NCI-H510A (cell line): ENCODE measurements at places on chromosomes 4 and X.

DNA sequence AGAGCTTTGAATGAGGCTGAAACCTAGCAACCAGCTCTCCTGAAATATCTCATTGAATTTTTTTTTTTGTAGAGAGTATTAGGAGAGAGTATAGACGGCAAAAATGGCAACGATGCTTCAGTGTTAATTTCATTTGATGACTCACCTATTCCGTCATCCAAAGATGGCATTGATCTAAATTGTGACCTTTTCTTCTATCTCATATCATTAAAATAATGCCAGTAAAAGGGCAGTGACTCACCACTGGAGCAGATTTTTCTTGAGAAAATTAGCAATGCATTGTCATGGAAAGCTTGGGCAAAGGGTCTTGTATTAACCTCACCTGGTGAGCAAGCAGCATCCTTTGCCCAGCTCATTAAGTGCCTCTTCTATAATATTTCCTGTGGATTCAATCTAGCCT lies 19.6 kb downstream of the VMA21 start:
- DNase-seq, result no peak

GRCh38 chr4:69970071-69970470 lies 4.5 kb upstream of the CSN2 start:
- DNase-seq, result no peak

DNA sequence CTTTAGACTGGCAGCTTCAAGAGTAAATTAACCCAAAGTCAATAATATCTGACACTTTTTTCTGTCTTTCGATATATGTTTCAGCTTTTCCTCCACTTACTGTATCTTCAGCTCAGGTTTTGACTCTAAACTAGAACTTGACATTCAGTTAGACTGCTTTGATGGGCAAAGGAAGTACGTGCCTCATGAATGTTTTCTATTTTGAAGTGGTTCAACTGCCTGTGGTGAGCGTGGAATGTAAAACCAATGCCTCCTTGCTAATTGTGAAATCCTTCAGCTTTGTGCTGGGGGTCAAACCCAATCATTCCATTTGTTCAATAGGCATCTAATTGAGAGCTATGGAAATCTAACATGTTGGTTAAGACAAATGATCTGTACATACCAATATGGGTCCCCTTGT lies 857.0 kb upstream of the HTR2C start:
- DNase-seq, result no peak

GRCh38 chrX:133859860-133860259 lies 125.5 kb downstream of the GPC3 start:
- DNase-seq, result peak; percentile 21

DNA sequence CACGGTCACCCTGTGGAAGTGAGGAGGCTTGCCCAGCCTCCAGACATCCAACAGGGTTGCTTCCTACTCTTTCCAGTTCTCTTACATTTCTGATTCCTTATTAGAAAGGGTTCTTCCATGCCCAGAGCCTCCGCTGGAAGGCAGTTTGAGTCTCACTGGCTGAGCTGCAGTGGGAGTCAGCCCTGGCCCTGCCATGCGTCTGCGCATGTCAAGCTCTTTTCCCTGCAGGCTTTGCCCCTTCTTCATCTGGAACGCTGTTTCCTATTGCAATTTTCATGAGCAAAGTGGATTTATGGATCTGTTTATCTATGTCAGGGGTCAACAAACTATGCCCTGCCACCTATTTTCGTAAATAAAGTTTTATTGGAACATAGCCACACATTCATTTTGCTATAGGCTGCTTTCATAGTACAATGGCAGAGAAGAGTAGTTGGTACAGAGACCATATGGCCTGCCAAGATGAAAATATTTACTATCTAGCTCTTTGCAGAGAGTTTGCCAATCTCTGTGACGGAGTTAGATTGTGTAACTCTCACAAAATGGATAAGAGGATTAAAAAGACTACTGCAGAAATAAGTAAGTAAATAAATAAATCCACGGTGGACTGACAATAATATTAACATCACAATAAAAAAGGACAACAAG lies 3.9 kb upstream of the CHRNA9 start:
- DNase-seq, result no peak

GRCh38 chrX:74421740-74422352 lies 553 bp downstream of the SLC16A2 start:
- DNase-seq, result no peak

GRCh38 chr4:39730072-39730471 lies 32.1 kb downstream of the UBE2K start:
- DNase-seq, result no peak

DNA sequence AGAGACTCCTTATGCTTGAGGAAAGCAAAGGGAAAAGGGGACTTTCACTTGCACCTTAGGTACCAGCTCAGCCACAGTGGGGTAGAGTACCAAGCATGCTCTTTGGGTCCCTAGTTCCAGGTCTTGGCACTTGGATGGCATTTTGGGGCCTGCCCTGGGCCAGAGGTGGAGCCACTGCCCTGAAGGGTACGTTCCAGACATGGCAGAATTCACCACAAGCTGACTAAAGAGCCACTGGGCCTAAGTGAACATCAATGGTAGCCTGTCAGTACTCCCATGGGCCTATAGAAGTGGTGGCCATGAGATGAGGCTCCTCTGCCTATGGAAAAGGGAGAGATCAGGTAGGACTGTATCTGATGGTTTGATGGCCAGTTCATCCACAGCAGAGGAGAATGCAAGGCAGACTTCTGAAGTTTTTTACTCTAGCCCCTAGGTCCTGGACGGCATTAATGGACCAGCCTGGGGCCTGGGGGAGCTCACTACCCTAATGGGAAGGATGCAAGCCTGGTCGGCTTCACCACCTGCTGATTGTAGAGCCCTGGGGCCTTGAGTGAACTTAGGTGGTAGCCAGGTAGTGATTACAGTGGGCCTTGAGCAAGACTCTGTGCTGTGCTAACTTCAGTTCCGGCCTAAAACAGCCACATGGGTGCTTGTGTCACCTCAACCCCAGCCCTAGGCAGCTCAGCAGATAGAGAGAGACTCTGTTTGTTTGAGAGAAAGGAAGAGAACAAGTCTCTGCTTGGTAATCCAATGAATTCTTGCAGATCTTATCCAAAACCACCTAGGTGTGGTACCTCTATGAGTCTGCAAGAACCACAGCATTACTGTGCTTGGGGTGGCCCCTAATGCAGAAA lies 19.8 kb upstream of the HSFX4 start:
- no peak for DNase-seq

DNA sequence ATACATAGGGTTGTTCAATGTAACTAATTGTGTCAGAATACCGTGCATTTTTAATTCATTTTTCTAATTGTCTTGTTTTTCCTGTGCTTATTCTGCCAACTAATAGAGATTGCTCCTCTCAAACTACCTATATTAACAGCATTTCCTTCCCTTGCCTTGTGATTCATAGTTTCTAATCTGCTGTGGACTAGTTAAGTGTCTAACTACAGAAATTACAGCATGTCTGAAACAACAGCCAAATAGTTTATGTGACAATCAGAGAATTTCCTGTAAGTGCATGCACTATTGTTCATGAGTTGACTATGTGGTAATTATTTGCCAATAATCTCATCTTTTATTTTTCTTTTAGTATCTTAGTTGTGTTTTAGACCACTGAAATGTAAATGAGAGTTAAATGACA lies 4.1 kb upstream of the SEC24B start:
- DNase-seq, result no peak

DNA sequence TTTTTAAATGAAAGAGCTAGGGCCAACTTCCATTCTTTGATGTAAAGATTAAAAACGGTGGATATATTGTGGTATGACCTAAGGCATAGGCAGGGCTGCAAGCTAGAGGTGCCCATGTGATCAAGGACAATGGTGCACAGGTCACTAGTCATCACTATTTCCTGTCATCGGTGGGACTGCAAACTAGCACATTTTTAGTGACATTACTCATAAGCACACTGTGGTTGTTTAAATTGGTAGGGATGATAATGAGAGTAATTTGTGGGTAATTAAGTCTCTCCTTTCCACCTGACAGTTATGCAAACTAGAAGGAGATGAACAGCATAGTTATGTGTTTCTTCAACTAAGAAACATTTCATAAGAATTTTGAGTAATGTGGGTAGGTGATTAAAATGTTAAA lies 85.4 kb downstream of the GPRIN3 start:
- no peak for DNase-seq

GRCh38 chrX:71111141-71111843 lies at the start of gene IL2RG:
Gene IL2RG, minus strand, starts transcription at chrX:71111577. Its CDS starts 38 bp downstream, at chrX:71111539.
- DNase-seq, result no peak

- DNase-seq, result no peak
These were observed 23.9 kb downstream of the STIM2 start for GRCh38 chr4:26884486-26884988.

DNA sequence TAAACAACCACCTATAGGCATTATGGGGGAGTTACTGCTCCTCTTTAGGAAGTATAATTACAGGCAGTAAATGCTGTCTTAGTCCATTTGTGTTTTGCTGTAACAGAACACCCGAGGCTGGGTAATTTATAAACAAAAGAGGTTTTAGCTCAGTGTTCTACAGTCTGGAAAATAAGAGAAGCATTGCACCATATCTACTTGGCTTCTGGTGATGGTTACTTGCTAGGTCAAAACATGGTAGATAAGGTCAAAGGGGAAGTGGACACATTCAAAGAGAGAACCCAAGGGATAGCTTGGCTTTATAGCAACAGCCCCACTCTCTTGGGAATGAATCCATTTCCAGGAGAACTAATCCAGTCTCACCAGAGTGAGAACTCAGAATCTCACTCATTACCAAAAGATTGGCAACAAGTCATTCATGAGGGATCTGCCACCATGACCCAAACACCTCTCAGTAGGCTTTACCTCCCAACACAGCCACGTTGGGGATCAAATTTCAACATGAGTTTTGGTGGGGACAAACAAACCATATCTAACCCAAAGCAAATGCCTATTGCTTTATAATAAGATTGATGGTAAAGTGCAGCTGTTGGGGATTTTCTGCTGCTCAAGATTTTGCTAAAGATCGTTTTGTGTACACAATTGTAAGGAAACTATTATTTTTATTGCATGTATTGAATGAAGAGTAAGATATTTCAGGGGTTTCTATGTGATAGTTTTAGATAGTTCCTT lies 32.6 kb downstream of the STAG2 start:
- DNase-seq, result no peak

DNA sequence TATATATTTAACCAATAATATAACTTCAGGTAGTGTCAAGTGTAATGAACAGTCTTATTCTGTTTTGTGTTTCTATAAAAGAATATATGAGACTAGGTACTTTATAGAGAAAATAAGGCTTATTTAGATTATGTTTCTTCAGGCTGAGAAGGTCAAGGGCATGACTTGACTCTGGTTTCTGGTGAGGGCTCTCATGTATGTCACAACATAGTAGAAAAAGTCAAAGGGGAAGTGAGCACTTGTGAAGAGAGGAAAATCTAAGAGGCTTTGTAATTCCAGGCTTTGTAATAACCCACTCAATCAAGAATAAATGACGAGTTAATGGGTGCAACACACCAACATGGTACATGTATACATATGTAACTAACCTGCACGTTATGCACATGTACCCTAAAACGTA lies 27.6 kb downstream of the PRR32 start:
- no peak for DNase-seq

DNA sequence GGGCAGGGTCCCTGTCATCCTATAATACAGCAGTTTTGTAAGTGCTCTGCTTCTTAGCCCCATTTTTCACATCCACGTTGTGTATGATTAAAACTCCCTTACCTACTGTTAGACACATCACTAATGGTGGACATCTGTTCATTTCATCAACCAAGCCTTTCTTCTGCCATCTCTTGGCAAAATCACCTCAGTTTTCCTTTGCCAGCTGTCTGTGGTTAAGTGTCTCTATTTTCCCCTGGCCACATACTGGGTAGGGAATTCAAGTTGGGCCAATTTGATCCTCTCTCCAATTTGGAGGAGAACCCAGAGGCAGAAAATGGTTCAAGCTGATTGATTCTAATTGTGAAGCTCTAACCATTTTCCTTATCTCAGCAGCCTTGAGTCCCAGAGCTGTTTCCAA lies 436.1 kb downstream of the PCDH7 start:
- DNase-seq, result no peak

- DNase-seq, result no peak
These were observed 31.1 kb downstream of the STK32B start for GRCh38 chr4:5082376-5082775.

DNA sequence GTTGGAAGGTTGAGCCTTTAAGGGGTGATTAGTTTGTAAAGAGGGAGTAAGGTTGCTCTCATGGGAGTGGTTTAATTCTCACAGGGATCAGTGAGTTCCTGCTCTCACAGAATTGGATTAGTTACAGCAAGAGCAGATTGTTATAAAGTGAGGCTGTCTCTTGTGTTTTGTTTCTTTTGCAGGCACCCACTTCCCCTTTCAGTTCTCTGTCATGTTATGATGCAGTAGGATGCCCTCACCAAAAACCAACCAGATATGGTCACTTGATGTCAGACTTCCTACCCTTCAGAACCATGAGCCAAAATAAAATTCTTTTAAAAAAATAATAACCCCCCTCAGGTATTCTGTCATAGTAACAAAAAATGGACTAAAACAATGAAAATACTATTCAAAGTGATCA lies 19.9 kb upstream of the IGSF1 start:
- DNase-seq, result no peak

DNA sequence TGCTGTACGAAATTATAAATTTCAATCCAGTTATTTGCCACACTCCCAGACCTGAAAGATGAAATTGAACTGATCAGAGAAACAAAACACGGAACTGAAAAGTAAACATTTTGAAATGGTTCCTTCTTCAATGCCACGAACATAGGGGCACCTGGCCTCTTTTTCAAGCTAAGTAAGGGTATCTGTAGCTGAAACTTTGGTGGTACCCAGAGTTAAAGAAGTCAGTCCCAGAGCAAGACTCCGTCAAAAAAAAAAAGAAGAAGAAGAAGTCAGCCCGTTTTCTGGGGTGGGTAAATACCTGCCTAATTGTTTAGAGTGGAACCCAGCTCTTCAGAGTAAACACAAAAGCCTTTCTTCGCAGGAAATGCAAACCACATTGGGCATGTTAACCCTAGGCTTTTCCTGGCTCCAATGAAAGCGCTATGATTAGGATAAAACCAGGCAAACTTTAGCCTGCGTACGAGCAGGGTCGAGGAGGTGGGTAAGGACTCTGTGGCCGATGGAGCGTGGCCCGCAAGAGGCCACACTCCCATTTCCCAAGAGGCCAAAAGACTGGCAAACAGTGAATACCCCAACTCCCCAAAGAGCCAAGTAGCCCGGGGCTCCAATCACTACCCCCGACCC lies 1.3 kb downstream of the ANTXR2 start:
- no peak for DNase-seq

- no peak for DNase-seq
These were observed 326.4 kb downstream of the DCHS2 start for GRCh38 chr4:154164931-154165839.

GRCh38 chr4:82761229-82761628 lies 37.4 kb downstream of the SCD5 start:
- no peak for DNase-seq

DNA sequence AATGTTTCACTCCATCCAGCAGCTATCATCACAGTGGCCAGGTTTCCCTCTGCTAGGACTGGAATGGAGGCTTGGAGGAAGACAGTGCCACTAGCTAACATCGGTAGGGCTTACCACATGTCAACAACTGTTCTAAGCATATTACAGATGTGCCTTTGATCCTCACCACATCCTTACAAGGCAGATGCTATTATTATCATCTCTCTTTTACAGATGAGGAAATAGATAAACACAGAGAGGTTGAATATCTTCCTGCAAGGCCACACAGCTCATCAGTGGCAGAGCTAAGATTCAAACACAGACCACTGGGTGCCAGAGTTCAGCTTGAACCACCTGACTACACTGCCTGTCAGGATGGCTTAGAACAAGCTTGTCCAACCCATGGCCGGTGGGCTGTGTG lies 47.4 kb downstream of the MAMLD1 start:
- no peak for DNase-seq

- DNase-seq, result no peak
These were observed 83.4 kb downstream of the MSN start for GRCh38 chrX:65750674-65751469.

GRCh38 chr4:164378361-164378760 lies 375.6 kb upstream of the SMIM31 start:
- no peak for DNase-seq
